ENCODE measurements at places on chromosomes 12 and 14.

DNA sequence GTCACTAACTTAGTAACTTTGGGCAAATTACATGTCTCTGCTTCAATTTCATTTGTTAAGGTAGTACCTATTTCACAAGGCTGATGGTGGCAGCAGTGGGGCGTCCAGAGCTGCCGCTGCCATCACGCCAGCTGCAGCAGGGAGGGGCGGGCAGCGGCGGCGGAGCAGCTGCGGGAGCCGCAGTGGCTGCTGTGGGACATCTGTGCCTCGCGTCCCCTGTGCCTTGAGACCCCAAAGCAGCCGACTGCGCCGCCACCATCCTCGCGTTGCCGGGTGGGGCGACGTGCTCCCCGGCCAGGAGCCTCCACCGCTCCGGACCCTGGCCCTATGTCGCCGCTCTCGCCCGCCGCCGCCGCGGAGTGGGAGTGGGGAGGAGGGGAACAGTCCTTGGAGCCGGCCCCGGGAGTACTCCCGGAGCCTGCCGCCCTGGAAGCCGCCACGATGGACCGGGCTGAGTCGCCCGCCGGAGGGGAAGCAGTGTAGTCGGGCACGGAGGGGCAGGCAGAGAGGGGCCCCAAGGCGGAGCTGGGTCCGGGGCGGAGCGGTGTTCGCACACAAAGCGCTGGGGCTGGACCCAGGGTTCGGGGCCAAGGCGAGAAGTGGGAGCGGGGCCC, 51.4 kb downstream of the A2M start:
- ATAC-seq, result peak; percentile 77

GRCh38 chr12:5478081-5478706, 46.3 kb downstream of the NTF3 start:
- ATAC-seq, result no peak

- peak; percentile 41 for ATAC-seq
Observed at GRCh38 chr14:103194256-103195045, 71.2 kb downstream of the TNFAIP2 start.

GRCh38 chr12:21912318-21912717, 28.9 kb downstream of the ABCC9 start:
- ATAC-seq, result no peak

- peak; percentile 37 for ATAC-seq
Observed at GRCh38 chr12:123269395-123269892, 2.2 kb downstream of the CDK2AP1 start.

DNA sequence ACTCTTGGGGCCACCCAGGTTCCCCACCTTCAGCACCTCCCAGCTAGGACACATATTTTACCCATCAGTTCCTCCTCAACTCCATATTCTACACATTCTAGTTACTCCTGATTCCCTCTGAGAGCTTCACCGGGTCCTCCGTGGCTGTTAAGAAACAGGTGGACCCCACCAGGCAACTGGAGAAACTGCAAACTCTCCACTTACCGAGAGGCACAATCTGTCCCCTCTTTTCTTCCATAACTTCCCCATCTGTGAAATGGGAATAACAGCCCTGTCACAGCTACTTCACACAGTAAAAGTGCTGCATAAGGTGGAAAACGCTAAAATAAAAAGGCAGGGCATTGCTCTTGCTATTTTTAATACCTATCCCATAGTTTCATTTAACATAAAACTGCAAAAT, 1.5 kb downstream of the SLC7A8 start:
- ATAC-seq, result no peak

GRCh38 chr12:20490213-20490612, 121.9 kb downstream of the PDE3A start:
- ATAC-seq, result no peak

DNA sequence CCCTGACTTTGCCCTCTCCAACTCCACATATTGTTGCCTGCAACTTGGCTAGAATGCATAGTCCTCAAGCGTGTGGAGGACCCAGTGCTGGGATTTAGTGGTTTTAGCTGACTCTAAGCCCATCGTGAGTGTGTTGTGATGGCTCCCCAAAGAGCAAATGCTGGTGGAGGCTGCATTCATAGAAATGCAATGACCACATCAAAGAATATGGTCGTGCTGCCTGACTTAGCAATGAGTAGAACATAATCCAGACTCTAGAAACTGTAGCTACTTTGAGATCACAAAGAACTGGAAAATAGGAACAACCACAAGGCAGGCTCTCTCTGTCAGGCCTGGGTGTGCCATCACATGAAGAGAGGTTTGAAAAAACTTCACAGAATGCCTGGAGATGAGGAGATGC, 1.3 kb downstream of the DYRK4 start:
- no peak for ATAC-seq

DNA sequence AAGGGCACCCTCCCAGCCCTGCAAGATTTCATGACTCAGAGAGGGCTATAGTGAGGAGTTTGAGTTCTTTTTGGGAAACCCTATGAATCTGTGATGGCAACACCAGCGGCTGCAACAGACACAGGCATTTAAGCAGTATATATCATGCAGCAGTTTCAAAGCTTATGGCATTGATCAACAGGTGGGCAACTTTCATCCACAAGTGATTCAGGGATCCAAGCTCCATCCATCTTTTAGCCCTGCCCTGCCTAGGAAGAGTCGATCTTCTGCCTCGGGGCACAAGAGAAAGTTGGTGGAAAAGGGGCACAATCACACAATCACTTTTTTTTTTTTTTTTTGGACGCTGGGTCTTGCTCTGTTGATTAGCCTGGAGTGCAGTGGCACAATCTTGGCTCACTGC, 8.3 kb upstream of the FAM222A start:
- no peak for ATAC-seq

- no peak for ATAC-seq
Observed at GRCh38 chr14:24665440-24665991, 31.5 kb upstream of the GZMB start.

DNA sequence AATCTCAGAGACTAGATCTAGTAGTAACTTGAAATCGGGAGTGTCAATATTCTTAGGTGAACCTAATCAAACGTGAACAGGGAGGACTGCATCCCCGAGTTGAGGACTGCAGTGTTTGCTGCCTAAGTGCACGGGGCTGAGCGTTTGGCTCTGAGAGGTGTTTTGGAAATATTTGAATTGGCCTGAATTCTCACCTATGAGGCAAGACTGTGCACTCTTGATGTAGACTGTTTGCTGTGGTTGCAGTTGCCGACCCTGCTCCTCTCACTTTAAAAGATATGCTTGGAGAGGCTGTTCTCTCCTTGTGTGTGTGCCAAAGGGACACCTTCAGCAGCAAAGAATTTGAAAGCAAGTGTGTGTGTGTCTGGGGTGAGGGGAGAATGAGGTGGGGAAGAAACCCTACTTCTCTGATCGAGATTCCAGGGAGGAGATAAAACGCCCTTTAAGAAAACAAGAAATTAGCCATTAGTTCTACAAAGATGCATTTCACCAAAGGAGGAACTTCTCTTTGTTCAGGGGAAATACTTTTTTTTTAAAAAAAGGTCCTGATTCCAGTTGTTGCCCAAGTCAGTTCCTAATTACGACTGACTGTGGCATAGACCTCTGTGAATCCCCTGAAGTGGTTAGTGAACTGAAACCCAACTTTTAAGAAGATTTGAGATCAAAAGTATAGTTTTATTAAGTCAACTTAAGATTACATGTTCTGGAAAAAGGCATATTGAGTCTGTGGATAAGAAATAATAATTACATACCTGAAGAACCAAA, 106.6 kb downstream of the DYRK2 start:
- peak; percentile 61 for ATAC-seq

GRCh38 chr12:31729705-31730104, 884 bp upstream of the AMN1 start:
- no peak for ATAC-seq

DNA sequence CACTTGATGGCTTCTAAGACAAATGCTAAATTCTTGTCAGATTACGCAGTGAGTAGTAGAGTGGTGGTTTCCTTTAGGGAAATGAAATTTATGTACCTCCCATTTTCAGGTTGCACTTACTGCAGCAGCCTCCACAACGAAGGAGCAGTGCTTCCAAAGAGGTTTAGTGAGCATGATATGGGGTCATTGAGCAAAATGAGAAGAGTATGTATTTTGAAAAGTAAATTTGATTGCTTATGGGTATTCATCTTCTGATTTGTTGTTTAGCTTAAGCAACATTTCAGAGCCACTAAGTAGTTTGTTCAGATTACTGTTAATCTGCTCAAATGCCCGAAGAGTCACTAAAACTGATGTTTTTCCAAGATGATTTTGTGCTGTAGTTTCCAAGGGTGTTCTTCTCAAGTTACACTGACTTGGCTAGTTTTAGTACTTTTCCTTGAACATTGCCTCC, 493.6 kb downstream of the PCNX1 start:
- ATAC-seq, result no peak

- ATAC-seq, result no peak
Observed at GRCh38 chr12:128797119-128798118, 26.3 kb downstream of the SLC15A4 start.

DNA sequence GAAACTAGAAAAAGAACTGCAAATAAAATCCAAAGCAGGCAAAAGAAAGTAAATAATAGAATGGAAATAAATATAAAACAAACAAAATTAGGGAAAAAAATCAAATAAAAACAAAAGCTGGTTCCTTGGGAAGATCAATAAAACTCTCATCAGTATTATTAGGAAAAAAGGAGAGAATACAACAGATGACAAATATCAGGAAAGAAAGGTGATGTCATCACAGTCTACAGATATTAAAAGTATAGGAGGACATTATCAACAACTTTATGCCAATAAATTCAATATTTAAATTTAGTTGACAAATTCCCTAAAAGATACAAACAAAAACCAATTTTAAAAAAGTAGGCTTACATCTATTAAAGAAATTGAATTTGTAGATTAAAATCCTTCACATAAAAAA, 107.4 kb upstream of the FOXN3 start:
- ATAC-seq, result no peak

- ATAC-seq, result no peak
Observed at GRCh38 chr12:129959889-129960288, 56.1 kb upstream of the TMEM132D start.

DNA sequence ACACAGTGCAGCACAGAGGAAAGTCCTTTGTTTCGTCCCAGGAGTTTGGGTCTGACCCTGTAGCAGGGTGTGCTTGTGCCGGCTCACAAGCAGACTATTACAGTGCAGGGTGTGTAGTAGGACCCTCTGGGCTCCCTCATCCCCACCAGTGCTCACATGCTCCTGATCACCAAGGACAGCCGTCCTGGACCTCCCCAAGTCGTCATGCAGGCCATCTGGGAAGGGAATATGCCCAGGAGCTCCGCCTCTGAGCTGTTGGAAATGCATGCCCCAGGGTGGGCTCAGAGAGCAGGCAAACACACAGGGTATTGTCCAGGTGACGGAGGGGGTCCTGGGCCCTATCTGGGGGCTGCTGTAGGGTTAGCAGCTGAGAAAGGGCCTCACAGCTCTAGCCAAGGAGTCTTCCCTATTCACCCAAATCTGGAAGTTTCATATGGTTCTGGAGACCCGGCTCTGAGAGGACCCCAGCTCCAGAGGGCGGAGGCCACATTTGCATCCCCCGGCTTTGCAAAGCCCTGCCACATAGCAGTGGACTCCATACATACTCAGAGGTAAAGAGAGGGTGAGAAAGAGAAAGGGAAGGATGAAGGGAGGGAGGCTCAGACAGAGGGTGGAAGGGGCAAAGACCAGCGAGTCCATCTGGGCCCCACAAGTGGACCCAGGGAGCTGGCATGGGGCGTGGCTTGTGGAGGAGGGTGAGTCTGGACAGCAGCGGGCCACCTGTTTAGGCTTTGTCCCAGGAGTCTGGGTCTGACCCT, 53.5 kb upstream of the PPP2R5C start:
- ATAC-seq, result no peak

- no peak for ATAC-seq
Observed at GRCh38 chr12:65308006-65308405, 29.5 kb downstream of the MSRB3 start.

DNA sequence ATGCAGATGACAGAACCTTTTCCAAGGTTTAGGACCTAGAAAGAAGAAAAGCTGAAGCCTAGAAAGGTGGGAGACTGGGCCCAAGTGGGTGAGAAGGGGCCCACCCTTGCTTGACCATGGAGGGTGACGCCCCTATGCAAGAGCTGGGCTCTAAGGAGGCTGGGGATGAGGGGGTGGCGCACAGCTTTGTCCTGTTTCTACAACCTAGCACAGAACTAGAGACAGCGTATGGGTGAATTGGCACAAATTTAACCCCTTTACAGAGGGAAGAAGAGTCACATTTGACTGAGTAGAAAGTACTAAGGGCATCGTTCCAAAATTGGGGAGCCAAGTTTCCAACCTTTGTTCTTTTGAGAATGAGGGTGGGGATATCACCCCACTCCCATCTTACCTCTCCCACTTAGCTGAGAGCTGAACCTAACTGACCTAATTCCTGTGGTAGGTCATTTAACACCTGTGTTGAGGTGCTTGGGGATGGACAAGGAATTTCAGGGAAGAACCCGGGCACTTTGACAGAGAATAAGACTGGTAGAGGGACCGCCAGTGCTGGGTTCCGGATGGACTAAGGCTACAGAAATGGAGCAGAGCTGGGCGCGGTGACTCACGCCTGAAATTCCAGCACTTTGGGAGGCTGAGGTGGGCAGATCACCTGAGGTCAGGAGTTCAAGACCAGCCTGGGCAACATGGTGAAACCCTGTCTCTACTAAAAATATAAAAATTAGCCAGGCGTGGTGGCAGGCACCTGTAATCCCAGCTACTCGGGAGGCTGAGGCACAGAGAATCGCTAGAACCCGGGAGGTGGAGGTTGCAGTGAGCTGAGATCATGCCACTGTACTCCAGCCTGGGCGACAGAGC, 5.2 kb downstream of the NFKBIA start:
- ATAC-seq, result no peak

DNA sequence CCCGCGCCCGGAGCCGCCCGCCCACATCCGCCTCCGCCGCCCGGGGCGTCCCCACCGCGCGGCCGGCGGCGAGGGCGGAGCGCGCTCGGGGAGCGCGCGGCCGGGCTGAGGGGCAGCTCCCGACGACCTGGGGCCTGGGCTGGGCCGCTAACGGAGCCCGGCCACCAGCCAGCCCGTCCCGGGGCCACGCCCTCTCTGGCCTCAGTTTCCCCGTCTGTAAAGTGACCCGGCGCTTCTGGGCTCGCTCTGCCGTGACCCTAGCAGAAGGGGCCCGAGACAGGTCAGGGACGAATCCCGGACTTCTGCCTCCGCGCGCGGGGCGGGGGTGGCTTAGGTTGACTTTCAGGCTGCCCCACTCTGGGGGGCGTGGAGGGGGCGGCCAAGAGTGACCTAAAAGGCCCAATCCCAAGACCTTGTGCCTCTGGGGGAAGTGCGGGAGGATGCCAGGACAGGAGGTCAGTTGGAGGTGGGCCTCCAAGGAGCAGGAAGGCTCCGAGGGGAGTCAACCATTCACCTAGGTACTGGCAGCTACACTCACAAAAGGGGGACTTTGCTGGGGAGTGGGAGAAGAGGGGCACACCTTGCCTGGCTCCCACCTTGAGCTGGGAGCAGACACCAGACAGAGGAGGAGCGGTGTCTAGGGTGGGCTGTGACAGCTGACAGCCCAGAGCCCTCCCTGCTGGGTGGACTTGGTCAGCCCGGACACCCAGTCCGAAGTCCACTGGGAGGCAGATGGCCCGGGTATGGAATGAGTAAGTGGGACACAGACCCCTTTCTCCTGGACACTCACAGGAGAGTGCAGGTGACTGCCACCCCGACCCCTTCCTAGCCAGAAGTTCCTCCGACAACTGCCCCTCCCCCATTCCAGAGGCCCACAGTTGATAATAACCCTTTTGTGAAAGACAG, 486 bp upstream of the AKT1 start:
- peak; percentile 73 for ATAC-seq

GRCh38 chr12:20119596-20120402, 248.5 kb upstream of the PDE3A start:
- ATAC-seq, result peak; percentile 57

- no peak for ATAC-seq
Observed at GRCh38 chr14:50728836-50729235, 60.7 kb upstream of the SAV1 start.
